A549 (cell line): ENCODE measurements at places on chromosomes 16 and 17.
A peak's percentile ranks its signal among the peaks of the same experiment; 100 is the strongest.

DNA sequence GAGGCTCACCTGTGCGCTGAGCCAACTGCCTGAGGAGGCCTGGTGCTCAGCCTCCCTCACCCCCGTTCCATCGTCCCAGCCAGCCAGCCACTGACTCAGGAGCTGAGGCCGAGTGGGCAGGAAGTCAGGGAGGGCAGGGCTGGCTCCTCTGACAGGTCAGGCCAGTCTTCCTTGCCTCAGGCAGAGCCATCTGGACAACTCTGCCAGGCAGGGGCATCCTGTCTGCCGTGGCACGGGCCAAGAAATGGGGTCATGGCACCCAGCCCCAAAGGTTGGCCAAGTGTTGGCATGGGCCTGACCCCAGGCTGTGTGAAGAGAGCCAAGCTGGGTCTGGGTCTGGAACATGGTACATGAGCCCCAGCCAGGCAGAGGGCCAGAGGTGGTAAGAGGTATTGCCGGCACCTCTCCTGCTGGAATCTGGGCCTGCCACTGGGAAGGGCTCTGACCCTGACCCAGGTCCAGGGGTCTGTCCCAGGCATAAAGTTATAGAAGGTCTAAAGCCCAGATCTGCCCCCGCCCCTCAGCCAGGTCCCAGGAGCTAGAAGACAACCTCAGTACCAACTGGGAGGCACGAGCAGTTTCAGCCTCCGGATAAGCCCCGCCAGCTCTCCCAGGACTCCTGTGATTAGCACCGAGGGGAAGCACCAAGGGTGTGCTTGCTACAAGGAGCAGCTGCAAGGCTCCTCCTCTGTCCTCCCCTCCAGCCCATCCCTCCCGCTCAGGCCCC is 2.5 kb upstream of the VASN start:
- no peak for DNase-seq

- no peak for DNase-seq
These were observed 217.3 kb upstream of the ERCC4 start for GRCh38 chr16:13702614-13703013.

GRCh38 chr17:12571606-12572005 is 94.1 kb upstream of the MYOCD start:
- DNase-seq: no peak

GRCh38 chr17:29682987-29683386 is 60.3 kb upstream of the CORO6 start:
- no peak for DNase-seq

- DNase-seq: no peak
These were observed 5.8 kb downstream of the ASB16 start for GRCh38 chr17:44176257-44176656.

- DNase-seq: no peak
These were observed 40.0 kb downstream of the SOST start for GRCh38 chr17:43718544-43718943.

DNA sequence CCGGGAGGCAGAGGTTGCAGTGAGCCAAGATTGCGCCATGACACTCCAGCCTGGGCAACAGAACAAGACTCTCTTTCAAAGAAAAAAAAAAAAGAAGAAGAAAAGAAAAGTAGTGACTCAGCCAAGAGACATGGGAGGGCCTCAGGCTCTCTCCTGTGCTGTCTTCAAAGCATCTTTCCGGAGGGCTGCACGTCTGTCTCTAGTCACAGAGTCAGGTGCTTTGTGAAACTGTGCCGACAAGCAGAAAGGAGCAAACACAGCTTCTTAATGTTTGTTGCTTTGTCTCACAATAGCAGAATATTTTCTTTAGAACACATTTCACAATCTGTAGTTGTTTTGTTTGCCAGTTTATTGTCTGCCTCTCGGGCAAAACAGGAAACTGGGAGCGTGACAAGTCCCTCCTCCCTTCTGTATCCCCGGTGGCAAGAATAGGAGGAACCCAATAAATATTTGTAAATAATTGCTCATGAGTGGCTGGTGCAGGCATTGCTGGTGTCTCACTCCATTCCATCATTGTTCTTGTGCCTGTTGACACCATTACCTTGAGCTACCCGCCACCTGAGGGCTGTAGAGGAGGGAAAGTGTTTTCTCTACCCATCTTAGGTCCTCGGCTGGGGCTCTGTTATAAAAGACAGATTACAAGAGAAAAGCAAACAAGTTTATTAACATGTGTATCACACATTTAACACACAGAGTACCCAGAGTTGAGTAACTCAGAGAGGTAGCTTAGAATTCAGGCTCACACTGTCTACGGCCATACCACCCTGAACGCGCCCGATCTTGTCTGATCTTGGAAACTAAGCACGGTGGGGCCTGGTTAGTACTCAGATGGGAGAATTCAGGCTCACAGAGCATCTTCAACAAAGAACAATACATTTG is 5.5 kb downstream of the GAST start:
- DNase-seq: peak; percentile 70

DNA sequence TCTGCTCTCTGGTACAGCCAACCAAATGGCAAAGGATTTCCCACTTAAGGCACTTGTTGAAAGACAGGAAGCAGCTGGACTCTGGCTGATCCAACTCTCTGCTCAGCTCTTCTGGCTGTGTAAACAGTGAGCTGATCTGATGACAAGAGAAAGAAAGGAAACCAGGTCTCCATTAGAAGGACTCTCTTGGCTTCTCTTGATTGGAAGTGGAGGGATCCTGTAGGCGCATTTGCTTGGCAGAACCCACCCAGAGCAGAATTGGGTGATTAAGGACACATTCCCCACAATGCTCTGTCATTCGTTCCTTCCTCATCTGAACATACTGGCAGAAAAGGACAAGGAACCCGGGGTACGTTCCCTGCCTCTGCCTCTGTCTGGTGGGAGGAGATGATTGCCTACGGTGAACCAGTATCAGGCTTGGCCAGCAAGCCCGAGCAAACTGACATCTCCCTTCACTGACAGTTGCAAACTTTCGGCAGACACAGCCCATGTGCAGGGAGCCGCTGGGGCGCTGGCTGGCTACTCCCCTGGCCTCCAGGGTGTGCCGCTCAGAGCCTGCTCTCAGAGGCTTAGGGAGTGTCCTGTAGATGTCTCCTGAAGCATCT is 29.1 kb downstream of the LDHD start:
- DNase-seq: no peak

DNA sequence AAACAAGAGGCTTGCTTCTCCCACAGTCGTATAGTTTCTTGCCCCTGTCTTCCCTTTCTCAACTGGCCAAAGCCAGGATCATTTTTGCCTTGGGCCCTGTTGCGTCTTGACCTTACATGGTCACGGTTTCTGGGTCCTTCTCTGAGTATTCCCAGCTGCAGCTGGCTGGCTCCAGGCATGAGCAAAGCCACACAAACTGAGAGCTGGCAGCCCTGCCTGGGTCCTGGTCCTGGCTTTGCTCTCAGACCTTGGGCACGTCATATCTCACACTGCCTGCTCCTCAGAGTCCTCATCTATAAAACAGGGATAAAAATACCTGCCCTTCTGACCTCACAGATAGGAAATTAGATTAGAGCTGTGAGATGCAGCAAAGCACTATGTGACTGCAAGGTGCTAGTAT is 277.6 kb downstream of the CBLN1 start:
- no peak for DNase-seq

GRCh38 chr16:78570399-78571141 is 471.1 kb downstream of the WWOX start:
- no peak for DNase-seq

GRCh38 chr17:80981929-80982425 is 9.7 kb upstream of the CHMP6 start:
- no peak for DNase-seq

DNA sequence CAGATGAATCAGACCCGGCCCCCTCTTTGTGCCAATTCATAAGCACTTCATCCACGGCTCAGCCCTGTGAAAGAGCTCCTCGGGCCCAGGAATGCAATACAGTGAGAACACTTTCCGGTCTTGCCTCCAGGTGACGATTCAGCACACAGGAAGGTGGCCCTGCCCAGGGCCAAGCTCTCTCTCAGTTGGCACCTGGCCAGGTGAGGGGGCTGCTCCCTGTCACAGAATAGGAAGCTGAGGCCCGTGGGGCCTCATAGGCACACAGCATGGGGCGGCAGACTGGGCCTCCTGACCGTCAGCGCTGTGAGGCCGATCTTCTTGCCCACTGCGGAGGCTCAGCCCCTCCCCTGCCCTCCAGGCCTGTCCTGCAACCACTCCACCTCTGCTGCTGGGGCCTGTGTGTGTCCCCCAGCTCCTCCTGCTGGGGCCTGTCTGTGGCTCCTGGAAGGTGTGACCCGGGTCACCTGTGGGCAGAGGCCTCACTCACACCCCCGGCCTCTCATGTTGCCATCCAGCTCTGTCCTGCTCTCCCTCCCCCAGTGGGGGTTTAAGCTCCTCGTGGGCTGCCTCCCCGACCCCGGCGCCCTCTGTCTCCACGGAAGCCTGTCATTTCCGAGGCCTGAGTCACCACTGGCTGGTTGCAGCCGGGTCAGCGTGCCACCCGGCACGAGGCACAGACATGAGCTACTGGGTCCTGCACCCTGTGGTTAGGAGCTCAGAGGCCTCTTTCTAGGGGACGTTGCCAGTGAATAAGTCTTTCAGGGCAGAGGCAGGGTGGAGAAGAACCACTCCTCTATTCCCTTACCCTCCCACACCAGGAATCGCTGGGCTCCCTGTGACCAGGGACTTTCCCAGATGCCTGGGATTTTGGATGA is 114.4 kb downstream of the SEC14L1 start:
- peak; percentile 87 for DNase-seq

GRCh38 chr17:8056232-8056975 is 17.5 kb downstream of the ALOX15B start:
- no peak for DNase-seq

GRCh38 chr17:29699283-29699682 is 76.6 kb upstream of the CORO6 start:
- DNase-seq: no peak

- no peak for DNase-seq
These were observed 328 bp downstream of the LLGL1 start for GRCh38 chr17:18225642-18226283.

DNA sequence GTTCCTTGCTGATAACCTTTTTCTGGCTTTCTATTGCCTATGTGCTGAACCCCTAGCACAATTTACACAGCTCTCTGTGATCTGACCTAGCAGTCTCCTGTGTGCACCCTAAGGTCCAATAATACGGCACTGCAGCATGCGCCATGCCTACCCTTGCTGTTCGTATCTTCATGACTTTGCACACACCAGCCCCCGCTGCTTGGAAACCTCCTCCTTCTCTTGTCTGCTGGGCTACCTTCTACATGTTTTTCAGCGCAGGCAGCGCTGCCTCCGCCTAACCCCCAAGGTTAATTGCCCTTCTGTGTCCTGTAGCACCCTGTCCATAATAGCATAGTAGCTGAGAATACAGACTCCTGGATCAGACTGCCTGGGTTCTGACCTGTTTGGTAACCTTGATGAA is 1.4 kb downstream of the STARD3 start:
- DNase-seq: no peak

- no peak for DNase-seq
These were observed 43.2 kb downstream of the CLEC16A start for GRCh38 chr16:10987361-10988163.

GRCh38 chr17:44362949-44363612 is 572 bp downstream of the FAM171A2 start:
- peak; percentile 68 for DNase-seq

- DNase-seq: no peak
These were observed 79.9 kb downstream of the PLXDC1 start for GRCh38 chr17:39071573-39071972.

GRCh38 chr17:42700586-42701289 is 18.4 kb downstream of the CNTNAP1 start:
- DNase-seq: no peak

GRCh38 chr16:14329727-14330350 is 258.7 kb downstream of the MRTFB start:
- DNase-seq: no peak

DNA sequence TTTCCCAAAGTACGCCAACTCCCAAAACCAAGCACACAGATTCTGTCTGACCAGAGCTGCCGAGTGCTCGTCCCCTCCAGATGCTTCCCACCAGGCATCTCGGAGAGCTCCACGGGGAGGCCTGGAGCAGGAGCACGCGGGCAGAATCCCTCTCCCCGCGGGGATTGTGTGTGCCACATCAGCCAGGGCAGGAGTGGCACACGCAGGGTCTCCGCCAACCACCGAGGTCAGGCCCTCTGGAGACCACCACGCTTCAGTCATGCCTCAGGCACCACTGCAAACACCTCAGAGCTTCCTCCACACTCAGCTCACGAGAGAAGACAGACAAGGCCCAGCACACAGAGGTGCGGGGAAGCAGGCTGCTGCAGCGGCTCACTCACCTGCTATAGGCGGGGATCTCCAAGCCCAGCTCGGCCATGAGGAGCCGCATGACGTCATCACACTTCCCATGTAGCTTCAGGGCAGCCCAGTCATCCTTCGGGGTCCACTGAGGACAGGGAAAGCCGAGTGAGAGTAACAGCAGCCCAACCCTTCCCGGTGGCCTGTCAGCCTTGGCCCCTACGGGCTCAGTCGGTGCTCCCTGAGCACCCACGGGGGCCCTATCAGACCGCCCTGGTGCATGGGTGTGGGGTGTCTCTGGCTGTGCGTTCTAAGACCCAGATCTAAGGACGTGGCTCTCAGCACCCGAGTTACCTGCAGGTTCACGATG is 2.3 kb upstream of the PCYT2 start:
- no peak for DNase-seq

GRCh38 chr16:918068-918467 is 52.7 kb downstream of the LMF1 start:
- DNase-seq: no peak

- DNase-seq: no peak
These were observed 867 bp upstream of the LIMD2 start for GRCh38 chr17:63700528-63701455.
